ENCODE measurements at places on chromosomes 5 and 9. TPM values are rescaled to one million over a fixed set of nuclear protein-coding genes. Genes with fewer than 3 reads are reported as not detected.
A peak's percentile ranks its signal among the peaks of the same experiment; 100 is the strongest.

Gene ESM1
- not detected for total RNA-seq

Gene ISL1
- total RNA-seq: 9.4 TPM

DNA sequence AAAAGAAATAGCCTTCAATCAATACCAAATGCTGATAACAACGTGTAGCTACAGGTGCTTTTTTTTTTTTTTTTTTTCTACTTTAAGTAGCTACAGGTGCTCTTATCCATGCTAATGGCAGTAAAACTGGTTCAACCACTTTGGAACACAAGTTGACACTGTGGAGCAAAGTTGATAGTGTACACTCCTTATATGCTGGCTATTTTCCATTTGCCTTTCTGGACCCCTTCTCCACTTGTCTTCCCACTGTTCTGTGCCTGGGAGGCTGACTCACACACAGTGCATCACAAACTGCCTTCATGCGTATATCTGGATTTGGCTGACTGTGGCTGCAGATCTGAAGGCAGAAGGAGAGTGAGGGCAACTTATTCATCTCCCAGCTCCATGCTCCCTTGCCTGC, 247.9 kb downstream of the MSX2 start:
- H3K27ac ChIP-seq: no peak overlapping the region
- peaks cover 8% of the 10 kb centered on the region for H3K4me1 ChIP-seq
- no peaks in the 10 kb centered on the region for H3K27me3 ChIP-seq
- no peaks in the 10 kb centered on the region for H3K36me3 ChIP-seq

Gene CDKN2B-AS1
- total RNA-seq: 8.9 TPM

GRCh38 chr9:94065535-94065961, 18.7 kb upstream of the PTPDC1 start:
- no peak overlapping the region for H3K4me3 ChIP-seq
- H3K27me3 ChIP-seq: no peaks in the 10 kb centered on the region
- H3K36me3 ChIP-seq: no peaks in the 10 kb centered on the region
- DNase-seq: peak; percentile 67

Gene SPINK7
- not detected for total RNA-seq

Gene PHYHD1
- total RNA-seq: not detected

- no peak overlapping the region for H3K4me3 ChIP-seq
- H3K27ac ChIP-seq: no peak overlapping the region
- H3K4me1 ChIP-seq: no peaks in the 10 kb centered on the region
- no peaks in the 10 kb centered on the region for H3K36me3 ChIP-seq
- DNase-seq: no peak
Measured at GRCh38 chr9:82721593-82721992, 341.3 kb downstream of the RASEF start.

DNA sequence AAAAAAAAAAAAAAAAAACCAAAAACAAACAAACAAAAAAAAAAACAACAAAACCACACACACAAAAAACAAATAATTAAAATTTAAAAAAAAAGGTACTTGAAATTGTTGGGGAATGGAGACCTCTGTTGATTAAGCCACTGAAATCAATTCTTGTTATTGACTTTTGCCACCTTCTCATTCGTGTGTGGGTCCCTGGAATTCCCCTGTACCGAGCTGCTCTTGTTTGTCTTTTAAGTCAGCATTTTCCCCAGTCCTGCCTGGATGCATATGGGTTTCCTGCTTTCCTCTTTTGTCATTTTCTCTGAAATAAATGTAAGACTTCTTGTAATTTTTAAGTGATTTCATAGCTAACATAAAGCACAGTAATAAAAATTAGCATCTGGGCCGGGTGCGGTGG, 45.5 kb downstream of the GPBP1 start:
- peaks cover 39% of the 10 kb centered on the region for H3K36me3 ChIP-seq
- peak; percentile 25 for DNase-seq
- peaks cover 23% of the 10 kb centered on the region for H3K4me1 ChIP-seq
- H3K27ac ChIP-seq: no peak overlapping the region

- H3K4me1 ChIP-seq: no peaks in the 10 kb centered on the region
- no peak for DNase-seq
- no peaks in the 10 kb centered on the region for H3K36me3 ChIP-seq
- H3K4me3 ChIP-seq: no peak overlapping the region
- H3K27me3 ChIP-seq: no peaks in the 10 kb centered on the region
Measured at GRCh38 chr9:7144265-7145046, 386.7 kb downstream of the KDM4C start.

DNA sequence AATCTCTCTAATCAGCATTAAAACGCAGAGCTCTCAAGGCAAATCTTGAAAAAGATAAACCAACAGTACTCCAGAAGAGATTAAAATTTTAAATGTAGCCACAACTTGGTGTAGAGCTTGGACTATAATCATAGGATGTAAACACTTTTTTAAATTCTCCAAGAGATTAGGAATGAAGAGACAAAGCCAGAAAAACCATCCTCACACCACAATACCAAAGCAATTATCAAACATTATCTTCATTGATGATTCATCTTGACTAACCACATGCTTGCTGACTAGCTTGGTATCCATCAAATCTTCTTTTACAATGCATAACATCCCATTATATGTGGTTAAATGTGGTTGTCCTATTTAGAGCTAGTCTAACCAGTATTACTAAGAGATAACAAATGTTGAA, 815.1 kb downstream of the TLE1 start:
- DNase-seq: no peak
- no peaks in the 10 kb centered on the region for H3K4me1 ChIP-seq
- H3K27ac ChIP-seq: no peak overlapping the region
- no peaks in the 10 kb centered on the region for H3K27me3 ChIP-seq

DNA sequence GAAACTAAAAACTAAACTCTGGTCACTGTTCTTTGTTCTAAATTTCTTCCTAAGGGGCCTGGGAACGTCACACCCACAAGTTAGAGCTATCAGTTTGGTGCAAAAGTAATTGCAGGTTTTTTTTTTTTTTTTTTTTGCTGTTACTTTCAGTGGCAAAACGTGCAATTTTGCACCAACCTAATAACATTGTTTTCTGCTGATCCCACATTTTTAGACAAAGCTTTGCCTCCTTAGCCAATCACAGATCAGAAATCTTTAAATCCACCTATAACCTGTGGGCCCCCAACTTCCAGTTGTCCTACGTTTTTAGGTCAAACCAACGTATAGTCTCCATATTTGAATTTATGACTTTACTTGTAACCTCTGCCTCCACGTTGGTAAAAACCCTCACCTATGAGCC, 11.1 kb upstream of the MED10 start:
- no peak overlapping the region for H3K27ac ChIP-seq
- no peaks in the 10 kb centered on the region for H3K36me3 ChIP-seq
- no peak overlapping the region for H3K4me3 ChIP-seq
- no peak for DNase-seq

Gene STKLD1
- total RNA-seq: 0.94 TPM

Gene SAP30L
- total RNA-seq: 38.6 TPM

Gene TTC1
- 66.4 TPM for total RNA-seq

Gene EIF4EBP3
- 14.1 TPM for total RNA-seq
